ENCODE measurements at places on chromosomes 12 and 14.
A peak's percentile ranks its signal among the peaks of the same experiment; 100 is the strongest.

DNA sequence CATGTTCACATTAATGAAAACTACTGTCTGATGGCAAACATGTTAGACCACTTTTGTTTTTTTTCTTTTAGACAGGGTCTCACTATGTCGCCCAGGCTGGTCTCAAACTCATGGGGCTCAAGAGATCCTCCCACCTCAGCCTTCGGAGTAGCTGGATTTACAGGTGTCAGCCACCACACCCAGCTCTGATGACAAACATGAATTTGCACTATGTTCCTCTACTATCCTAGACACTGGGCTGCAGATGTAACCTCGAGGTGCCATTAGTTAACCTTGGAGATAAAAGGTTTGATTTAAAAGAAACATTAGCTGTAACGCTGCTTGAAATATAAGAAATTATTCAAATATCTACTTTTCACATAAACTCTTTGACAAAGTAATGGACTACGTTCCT, 8.1 kb downstream of the VPS37B start:
- DNase-seq: no peak

DNA sequence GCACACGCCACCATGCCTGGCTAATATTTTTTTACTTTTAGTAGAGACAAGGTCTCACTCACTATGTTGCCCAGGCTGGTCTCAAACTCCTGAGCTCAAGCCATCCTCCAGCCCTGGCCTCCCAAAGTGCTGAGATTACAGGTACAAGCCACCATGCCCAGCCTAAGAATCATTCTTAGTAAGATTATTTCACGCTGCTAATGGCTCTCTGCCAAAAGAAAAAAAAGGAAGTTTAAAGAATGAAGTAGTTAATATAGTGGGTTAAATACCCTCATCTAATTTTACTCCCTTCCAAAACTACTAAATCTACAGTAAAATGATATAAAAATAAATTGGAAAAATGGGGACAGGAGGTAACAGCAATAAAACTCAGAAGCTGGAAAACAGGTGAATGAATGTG, 2.6 kb downstream of the ETFRF1 start:
- no peak for DNase-seq

DNA sequence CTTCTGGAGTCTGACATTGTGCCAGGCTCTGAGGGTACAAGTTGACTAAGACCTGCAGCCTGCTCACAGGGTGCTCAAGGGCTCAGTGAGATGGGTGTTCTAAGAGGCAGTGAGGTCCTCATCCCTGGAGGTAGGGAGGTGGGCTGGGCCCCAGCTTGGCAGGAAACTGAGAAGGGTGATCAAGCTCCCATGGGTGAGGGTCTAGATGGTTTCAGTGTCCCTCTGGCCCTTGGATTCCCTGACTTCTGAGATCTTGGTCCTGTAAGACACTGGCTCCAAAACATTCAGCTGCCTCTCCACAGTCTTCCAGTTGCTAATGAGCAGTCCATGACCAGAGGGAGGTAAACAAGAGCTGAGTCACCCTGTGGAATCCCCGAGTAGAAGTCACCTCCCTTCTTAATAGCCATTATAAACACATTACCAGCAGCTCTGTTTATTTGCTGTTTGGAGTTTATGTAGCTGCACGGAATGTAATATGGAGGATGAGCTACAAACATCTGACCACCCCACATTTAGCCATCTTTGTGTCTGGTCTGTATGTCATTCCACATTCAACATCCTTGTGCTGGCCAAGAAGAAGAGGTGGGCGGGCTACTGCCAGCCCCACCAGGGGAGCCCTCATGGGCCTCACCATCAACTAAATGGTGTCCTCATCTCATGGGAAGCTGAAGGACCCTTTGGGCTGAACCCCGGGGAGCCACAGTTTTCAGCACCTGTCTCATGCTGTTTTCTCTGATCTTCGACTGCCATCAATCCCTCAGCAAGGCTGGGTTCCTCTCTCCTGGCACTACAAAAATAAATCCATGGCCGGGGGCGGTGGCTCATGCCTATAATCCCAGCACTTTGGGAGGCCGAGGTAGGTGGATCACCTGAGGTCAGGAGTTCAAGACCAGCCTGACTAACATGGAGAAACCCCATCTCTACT, 37.2 kb upstream of the BDKRB2 start:
- no peak for DNase-seq

- DNase-seq: no peak
Observed at GRCh38 chr14:64628940-64629408, 75.2 kb upstream of the PLEKHG3 start.

DNA sequence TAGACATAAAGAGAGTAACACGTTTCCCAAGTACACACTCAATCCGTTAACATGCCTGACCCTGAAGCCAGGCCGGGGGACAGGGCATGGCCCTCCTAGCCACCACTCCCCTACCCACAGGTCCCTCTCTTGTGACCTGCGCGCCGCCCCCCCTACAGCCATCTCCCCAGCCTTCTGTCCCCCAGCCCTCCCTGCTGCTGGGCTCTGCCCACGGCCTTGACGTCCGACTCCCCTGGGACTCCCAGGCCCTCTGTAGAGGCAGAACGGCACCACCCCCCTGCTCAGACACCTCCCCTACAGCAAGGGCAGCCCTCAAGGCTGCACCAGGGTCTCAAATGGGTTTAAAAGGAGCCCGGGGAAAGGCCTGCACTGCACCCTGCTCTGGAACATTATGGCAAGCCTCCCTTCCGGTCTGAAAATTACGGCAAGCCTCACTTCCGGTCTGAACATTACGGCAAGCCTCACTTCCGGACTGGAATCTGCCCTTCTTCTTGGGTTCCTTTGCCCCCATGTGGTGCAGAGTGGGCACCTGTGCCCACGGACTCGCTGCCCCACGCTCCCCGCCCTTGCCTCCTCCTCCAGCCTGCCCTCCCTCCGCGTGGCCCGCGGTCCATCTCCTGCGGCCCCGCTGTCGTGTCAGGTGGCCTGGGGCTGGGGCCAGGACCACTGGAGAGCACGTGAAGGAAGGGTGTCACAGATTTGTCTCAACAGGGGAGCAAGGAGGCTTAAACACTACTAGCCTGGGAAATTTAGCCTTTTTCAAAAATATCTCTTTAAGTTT, 77.6 kb downstream of the MOK start:
- no peak for DNase-seq

- DNase-seq: no peak
Observed at GRCh38 chr12:25796523-25797000, 161.9 kb upstream of the RASSF8 start.

GRCh38 chr12:45648070-45648469, 81.4 kb upstream of the ARID2 start:
- DNase-seq: no peak

DNA sequence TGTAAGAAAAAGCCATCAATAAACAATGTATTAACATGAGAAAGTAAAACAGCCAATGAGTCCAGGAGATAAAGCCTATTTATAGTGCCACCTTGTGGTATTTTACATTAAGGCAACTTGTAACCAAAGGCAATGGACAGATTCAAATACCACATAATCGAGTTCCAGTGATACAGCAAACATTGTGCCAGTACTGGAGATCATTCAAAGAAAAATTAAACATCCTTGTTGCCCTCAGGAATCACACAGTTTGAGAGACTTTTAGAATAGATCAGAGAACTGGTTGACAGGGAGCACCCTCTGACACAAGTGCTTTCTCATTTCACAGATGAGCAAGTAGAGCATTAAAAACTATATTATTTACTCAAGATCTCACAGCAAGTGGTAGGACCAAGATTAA, 98.1 kb downstream of the DDHD1 start:
- DNase-seq: peak; percentile 65

DNA sequence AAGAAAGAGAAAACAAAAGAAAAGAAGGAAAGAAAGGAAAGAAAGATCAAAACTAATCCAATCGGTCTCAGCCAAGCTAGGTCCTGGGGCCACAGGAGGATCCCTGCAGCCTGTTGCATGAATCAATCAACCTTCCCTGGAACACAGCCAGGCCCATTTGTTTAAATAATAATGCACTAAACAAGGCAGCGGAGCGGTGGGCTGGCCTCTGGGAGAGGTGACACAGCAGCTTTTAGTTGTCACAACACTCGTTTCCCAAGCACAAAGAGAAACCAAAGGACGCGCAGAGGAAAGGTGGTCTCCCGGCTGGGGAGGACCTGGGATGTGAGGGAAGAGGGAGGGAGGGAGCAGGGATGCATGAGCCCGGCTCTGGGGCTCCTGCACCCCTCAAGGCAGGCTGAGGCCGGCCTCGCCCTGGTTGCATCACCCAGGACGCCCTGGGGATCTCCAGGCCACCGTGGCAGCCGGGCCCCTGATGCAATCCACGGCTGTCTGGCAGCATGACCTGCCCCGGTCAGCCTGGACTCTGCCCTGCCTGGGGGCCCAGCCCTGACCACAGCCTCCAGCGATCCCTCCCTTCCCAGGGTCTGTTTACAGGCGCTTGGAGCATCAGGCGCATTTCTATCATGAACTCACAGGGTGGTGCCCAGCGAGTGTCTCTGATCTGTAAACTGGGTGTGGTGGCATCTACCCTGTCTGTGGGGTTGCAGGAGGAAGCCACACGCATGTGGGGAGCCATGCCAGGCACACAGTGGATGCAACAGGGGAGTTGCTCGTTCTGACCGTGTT, 32.5 kb downstream of the MMP17 start:
- peak; percentile 66 for DNase-seq

DNA sequence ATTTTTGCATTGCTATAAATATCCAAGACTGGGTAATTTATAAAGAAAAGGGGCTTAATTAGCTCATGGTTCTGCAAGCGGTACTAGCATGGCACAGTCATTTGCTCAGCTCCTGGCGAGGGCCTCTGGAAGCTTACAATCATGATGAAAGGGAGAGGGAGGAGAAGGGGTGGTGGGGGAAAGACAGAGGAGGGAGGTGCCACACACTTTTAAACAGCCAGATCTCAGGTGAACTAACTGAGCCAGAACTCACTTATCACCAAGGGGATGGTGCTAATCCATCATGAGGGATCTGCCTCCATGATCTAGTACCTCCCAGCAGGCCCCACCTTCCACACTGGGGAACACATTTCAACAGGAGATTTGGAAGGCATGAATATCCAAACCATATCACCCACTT, 476.3 kb downstream of the PCNX1 start:
- no peak for DNase-seq

DNA sequence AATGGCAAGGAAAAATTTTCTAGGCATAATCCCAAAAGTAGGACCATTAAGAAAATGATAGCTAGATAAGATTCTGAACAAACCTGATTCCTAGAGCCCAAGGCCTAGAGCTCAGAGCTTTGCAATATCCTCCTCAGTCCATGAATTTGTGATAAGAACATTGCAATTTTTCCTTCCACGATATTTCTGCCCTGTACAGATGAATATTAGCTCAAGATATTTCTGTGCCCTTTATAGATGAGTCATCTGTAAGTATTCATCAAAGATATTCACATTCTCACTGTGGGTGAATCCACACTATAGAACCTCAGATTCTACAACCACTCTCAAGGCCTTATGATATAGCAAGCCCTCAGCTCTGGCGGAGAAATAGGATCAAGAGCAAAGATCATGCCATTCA, 37.5 kb downstream of the EAPP start:
- no peak for DNase-seq

DNA sequence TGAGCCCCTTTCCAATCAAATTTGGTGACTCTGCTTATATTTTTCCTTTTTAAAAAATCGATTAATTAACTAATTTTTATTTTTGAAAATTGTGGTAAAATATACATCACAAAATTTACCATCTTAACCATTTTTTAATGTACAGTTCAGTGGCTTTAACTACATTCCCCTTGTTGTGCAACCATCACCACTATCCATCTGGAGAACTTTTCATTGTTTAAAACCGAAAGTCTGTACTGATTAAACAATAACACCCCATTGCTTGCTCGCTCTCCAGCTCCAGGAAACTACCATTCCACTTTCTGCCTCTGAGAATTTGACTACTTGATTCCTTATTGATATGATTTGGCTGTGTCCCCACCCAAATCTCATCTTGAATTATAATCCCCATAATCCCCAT, 283.4 kb downstream of the C12orf75 start:
- no peak for DNase-seq

DNA sequence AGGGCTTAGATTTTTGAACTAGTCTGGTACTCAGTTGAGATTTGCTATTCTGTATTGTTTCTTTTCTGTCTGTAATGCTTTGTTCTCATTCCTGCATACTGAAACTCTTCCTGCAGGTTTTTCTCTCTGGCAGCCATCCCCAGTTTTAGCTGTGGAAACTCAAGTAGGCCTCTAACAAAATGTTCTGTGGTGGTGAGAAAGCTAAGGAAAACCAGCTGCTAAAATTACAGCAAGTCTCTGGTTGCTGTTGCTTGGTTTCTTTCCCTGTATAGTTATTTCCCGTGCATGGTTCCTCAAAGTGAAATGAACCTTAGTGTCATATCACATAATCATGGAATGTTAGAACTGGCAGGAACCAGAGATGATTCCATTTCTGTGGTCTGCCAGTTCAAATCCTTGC, 442.5 kb downstream of the NRXN3 start:
- no peak for DNase-seq

DNA sequence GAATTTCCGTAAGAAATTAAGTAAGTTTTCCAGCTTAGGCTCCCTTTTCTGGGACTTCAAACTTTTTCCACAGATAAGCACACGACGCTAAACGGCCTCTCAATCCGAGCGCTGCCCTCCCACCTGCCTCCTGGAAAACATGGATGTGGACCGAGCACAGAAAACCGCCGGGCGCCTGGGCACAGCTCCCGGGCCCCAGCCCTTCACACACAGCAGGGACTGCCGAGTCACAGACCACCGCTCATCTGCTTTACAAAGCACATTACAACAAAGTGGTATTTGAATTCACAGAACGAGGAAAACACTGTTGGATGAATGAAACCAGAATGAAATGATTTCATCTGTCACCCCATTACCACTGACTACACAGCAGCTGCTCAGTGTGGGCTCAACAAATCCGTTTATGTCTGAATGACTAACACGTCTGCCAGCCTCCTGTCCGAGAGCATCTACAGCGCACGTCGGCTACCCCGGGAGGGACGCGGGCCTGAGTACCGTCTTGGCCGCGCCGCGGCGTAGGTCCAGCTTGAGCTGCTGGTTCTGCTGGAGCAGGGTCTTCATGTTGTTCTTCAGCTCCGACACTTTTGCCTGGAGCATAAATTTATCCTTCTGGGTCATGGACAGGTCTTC, 13.1 kb upstream of the ANKLE2 start:
- DNase-seq: no peak

- DNase-seq: no peak
Observed at GRCh38 chr12:93626160-93626559, 51.0 kb upstream of the CRADD start.
